ENCODE measurements at places on chromosomes 11 and 22. TPM values are rescaled to one million over a fixed set of nuclear protein-coding genes. Genes with fewer than 3 reads are reported as not detected.
A peak's percentile ranks its signal among the peaks of the same experiment; 100 is the strongest.

GRCh38 chr22:42624551-42625106, 9.9 kb upstream of the POLDIP3 start:
- DNase-seq: no peak

The CFAP300 gene
- 2.2 TPM for polyA plus RNA-seq

DNA sequence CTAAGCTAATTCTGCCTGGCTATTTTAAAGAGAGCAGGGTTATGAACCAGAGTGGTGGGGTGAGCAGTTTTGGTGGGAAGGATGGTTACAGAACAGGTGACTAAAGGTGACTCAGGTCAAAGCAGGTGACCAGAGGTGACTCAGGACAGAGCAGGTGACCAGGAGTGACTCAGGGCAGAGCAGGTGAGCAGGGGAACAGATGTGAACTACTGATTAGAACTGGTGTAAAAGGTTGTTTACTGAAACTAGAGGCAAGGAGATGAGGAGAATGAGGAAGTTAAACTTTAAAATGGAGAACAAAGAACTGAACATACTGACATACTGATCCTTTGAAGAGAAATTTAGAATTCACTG, 15.4 kb upstream of the HYLS1 start:
- no peak for DNase-seq

The HSPB2 gene
- polyA plus RNA-seq: 101 TPM

The PKDREJ gene
- 0.58 TPM for polyA plus RNA-seq

The IL17REL gene
- not detected for polyA plus RNA-seq

GRCh38 chr11:92658733-92659132, 310.7 kb upstream of the MTNR1B start:
- no peak for DNase-seq

- DNase-seq: no peak
Observed at GRCh38 chr11:62046568-62047100, 77.2 kb upstream of the INCENP start.

- peak; percentile 51 for DNase-seq
Observed at GRCh38 chr11:108221911-108222573, 396 bp downstream of the NPAT start.

GRCh38 chr22:46415776-46416519, 80.4 kb downstream of the TRMU start:
- DNase-seq: no peak

DNA sequence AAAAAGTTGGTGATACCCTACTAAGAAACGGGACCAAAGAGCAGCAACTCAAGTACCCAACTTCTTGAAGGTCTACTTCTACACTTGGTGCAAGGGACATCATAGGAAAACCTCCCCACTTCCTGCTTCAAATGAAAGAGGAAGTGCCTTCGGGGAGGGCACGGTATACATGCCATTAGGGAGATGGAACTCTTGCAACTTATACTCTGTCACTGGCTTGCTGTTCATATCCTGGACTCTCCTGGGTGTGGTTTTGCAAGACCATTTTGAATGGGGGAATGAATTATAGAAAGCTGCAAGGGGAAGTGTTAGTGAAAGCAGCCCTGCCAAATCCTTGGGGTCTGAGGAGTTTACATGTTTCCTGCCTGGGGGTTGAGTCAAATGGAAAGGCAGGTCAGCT, 41.9 kb downstream of the CSNK2A3 start:
- DNase-seq: no peak

GRCh38 chr11:15903246-15903645, 453.1 kb downstream of the SOX6 start:
- no peak for DNase-seq

The ABCC8 gene
- polyA plus RNA-seq: 3.5 TPM

- DNase-seq: no peak
Observed at GRCh38 chr11:105861225-105861624, 160.8 kb downstream of the MSANTD4 start.

GRCh38 chr11:120940160-120940848, 83.6 kb upstream of the TBCEL start:
- no peak for DNase-seq

DNA sequence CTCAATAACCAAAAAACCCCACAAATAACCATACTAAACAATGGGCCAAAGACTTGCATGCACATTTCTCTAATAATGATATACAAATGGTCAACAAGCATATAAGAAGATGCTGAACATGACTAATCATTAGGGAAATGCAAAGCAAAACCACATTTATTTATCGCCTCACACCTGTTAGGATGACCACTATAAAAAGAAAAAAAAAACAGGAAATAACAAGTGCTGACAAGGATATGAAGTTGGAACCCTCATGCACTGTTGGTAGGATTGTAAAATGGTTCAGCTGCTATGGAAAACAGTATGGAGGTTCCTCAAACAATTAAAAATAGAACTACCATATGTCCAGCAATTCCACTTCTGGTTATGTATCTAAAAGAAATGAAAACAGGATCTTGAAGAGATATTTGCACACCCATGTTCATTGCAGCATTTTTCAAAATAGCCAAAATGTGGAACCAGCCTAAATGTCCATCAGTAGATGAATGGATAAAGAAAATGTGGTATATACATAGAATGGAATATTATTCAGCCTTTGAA, 66.2 kb downstream of the AMBRA1 start:
- DNase-seq: no peak

The AGBL2 gene
- polyA plus RNA-seq: 0.77 TPM

DNA sequence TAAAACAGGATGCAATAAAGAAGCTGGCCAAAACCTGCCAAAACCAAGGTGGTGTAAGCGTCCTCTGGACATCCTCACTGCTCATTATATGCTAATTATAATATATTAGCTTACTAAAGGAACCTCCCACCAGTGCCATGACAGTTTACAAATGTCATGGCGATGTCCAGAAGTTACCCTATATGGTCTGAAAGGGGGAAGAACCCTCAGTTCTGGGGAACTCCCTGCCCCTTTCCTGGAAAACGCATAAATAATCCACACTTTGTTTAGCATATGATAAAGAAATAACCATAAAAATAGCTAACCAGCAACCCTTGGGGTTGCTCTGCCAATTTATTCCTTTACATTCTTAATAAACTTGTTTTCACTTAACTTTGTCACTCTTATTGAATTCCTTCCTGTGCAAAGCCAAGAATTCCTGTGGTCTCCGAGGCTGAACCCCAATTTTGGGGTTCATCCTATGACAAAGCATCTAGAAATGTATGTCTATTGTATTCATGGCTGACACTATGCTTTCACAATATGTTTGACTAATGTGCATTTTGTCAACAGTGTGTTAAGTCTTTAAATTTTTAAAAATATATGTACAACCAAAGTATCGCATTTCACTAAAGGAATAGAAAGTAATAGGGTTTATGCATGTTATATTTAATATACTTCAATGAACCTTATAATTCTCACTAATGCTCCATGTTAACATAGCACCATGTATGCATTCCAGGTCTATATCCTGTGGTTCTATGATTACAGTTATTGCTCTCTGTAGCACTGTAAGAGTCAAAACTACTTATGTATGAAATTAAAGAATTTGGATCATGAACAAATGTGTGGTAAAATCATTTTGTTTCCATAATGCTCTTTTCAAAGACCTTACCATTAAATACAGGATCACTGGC, 25.1 kb downstream of the LGR4 start:
- DNase-seq: no peak

The NTM gene
- 10.4 TPM for polyA plus RNA-seq

The FAM180B gene
- polyA plus RNA-seq: 3.0 TPM

DNA sequence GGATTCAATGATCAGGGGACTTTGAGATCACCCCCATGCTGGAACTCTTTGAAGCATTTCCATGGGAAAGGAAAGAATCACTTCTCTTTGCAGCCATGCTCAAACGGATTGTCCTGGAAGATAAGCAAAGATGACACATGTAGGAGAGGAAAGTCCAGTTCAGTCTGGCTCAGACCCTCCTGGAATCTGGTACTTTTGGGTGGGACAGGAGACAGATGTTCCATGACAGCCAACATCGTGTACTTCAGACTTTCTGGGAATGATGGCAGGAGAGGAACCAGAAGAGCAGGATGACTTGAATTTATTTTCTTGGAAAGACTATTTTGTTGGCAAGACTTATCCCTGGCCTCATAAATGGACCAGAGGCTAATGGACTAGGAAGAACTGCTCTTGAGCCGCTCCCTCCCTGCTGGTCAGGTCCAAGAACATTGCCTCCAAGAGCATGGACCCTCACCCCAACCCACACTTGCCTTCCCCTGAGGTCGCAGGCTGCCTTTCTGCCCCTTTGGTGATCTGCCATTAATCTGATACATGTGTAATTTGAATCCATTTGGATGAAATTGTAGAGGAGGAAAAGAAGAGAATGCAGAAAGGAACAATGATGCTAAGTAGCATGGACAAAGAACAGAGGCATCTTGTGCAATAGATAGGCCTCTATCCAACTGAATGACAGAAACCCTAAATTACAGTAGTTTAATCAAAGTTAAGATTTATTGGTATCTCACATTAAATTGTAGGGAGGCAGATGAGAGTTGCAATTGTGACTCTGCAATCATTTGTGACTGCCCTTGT, 201.0 kb downstream of the SNX19 start:
- DNase-seq: no peak

The LARGE2 gene
- polyA plus RNA-seq: 0.44 TPM

- DNase-seq: no peak
Observed at GRCh38 chr22:24582056-24582814, 10.6 kb downstream of the LRRC75B start.

DNA sequence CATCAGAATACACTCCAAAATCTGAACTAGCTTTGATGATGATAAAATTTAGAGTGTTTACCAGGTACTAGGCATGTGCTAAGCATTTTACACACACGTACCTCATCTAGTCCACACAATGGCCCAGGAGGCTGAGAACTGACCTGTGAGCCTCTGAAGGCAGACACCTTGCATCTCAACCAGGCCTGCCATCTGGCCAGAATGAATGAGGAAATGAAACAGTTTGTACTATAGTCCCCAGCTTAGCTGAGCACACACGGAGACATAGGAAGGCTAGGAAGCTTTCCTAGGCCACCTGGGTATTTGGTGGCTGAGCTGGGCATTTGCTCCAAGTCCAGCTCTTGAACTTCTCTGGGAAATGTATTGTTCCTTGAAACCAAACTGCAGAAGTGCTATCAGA, 6.9 kb upstream of the SHANK3 start:
- no peak for DNase-seq

GRCh38 chr11:69174841-69175240, 19.1 kb downstream of the SMIM38 start:
- no peak for DNase-seq

The PLET1 gene
- polyA plus RNA-seq: not detected

DNA sequence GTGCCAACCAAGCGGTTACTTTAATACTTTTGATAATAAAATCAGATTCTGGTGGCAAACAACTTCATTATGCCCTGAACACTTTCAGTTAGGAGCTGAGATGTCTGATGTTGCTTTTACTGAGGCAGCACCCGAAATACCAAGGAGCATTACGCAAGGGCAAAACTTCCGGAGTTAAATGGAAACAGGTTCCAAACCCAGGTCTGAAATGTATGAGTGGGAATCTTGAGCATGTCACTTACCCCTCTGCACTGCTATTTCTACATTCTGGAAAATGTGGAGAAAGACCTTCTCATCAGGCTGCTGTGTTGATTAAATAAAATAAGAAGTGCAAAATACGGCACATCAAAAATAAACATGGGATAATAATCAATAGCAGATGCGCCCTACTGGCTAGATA, 315.1 kb downstream of the LARGE1 start:
- no peak for DNase-seq

DNA sequence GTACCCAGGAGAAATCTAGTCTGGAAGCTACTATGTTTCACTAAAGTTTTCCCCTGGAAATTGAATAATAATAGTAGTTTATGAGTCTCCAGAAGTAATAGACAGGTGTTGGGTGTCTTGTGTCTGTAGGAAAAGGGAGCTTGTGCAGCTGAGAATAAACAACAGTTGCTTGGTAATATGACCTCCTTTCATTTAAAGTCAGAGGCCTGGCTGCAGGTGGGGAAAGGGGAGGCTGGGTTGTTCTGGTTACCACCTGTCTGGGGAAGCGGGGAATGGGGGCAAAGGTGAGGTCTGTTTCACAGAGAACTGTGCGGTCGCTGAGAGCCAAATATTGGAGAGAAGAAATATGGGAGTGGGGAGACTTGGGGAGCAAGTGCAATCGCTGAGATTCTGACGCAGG, 3.3 kb upstream of the GRAMD1B start:
- no peak for DNase-seq

- DNase-seq: no peak
Observed at GRCh38 chr11:85749884-85750283, 61.1 kb downstream of the SYTL2 start.

- no peak for DNase-seq
Observed at GRCh38 chr11:106331176-106331575, 253.7 kb downstream of the AASDHPPT start.

- no peak for DNase-seq
Observed at GRCh38 chr11:57205041-57205641, 23.4 kb downstream of the LRRC55 start.

DNA sequence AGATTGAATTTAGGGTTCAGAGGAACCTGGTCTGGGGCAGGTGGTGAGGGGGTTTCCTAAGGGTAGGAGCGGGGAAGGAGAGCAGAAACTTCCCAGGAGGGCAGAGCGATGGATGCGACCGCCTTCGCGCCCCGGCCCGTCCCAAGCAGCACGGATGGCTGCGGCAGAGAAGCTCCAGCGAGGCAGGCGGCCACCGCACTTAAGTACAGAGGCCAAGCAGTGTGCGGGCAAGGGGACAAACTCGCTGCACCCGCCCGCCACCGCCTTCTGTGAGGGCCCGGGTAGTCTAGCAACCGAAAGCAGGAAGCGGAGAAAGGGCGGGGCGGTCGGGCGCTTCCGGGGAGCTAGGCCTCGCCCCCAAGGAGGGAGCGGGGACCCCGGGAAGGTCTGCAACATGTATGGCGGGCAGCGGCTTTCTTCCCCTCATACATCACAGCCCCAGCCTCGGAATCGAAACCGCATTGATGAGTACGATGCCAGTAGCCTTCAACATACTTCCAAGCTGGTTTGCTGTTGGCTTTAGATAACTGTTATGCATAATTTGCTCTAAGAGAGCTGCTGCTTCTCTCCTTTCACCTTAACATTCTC, at the start of gene AGBL2:
AGBL2 (minus strand) TSS at position 288 of the 588 bp plus-strand sequence. CDS start 719 bp downstream, outside the sequence.
- peak; percentile 71 for DNase-seq

DNA sequence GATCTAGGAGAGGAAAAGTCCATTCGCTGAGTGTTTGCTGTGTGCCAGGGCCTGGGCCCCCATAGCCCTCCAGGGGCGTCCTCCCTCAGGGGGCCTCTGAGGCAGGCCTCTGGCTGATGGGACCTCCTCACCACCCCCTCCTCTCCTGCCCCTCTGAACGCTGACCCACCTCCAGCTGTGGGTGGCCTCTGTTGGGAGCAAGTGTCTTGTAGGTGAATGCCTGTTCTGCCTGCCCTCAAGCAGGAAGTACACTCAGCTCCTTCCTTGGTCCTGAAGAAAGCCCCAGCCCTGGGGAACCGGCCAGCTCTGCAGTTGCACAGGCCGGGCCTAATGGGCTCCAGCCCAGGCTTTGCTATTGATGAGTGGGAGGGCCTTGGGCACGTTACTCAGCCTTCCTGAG, 3.5 kb downstream of the MYO7A start:
- no peak for DNase-seq

The CBLIF gene
- not detected for polyA plus RNA-seq
